ENCODE measurements at places on chromosomes 2 and 18.

GRCh38 chr2:240599141-240599583, 12.6 kb downstream of the CAPN10 start:
- no peak for DNase-seq

DNA sequence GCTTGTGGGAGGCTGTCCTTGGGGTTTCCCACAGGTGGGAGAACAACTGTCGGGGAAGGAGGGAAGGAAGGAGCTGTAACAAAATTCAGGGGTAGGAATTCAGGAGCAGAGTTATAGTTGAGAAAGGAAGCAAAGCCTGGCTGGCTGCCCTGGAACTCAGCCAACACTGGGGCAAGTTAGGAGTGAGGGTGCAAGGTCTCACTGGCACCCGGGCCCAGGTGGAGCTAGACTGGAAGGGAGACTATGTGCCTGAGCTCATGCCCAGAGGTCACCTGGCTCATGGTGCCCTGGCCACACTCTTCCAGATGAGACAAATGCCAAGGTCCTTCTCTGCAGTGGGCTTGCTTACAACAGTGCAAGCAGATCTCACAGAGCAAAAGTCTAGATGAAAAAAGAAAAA, 75.6 kb upstream of the ARHGAP28 start:
- DNase-seq, result no peak

- no peak for DNase-seq
These were observed 62.6 kb upstream of the ST6GAL2 start for GRCh38 chr2:106948540-106948939.

GRCh38 chr2:233643128-233643527, 6.9 kb downstream of the UGT1A10 start:
- no peak for DNase-seq

DNA sequence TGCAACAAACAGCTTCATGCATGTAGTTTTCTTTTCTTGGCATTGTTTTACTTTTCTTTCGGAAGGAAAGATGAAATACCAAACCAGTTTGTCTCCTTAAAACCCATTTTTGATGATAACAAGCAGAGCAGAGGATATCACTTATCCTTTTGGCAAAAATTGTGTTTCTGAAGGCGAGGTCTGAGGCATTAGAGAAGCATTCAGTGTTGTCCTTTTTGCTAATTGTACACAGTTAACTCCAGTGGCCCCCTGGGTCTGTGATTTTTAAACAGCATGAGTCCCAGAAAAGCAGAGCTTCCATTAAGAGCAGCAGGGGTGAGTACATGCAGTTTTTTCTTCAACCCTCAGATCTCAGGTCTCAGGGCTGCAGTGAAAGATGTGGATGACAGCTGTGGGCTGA, 41.3 kb downstream of the TTC39C start:
- DNase-seq, result no peak

DNA sequence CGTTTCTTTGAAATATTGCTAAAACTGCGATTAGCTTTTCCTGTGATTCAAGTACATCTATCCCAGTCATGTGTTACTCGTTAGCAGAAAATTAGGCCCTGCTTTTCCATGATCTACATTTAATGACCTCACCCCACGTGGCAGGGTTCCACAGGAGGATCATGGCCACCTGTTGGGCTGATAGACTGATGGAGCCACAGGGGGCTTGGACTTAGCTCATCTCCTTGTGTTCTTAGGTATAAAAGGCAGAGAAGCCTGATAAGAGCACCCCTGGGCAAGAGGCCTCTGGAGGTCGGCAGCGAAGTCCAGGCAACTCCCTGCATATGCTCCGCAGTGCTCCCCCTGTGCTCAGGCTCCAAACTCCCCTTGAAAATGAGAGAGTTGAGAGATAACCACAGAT, 12.9 kb downstream of the FZD7 start:
- DNase-seq, result no peak

- DNase-seq, result no peak
These were observed 39.2 kb downstream of the COL4A4 start for GRCh38 chr2:227124811-227125210.

DNA sequence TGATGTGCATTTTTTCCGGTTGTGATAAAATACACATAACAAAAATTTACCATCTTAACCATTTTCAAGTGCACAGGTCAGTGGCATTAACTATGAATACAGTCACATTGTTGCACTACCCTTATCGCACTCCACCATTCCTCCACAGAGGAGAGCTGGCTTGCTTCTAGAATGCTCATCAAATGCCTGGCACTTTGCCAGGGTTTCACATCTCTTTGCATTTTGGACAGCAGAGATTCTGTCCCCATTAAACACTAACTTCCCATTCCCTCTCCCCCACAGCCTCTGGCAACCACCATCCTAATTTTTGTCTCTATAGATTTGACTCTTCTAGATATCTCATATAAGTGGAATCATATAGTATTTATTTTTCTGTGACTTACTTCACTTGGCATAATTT, 165.0 kb downstream of the ASB1 start:
- DNase-seq, result no peak
